ENCODE measurements at places on chromosomes 7 and 10.
A peak's percentile ranks its signal among the peaks of the same experiment; 100 is the strongest.

- DNase-seq: no peak
Observed at GRCh38 chr7:42687211-42688055, 224.4 kb downstream of the C7orf25 start.

DNA sequence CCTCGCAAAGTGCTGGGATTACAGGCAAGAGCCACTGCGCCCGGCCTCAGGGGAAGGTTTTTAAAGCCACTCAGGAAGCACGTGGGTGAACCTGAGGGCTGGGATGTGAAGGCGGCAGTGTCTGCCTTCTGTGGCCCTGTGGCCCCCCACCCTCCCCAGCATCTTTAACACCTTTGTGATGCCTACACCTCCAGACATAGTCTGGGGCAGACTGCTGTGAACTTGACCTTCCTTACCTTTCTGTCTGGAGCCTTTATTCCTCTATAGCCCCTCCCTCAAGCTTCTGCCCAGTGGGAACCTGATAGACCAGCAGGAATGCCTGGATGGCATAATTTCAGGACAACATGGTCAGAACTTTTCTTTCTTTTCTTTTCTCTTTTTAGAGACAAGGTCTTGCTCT, 550.2 kb downstream of the GALNT17 start:
- DNase-seq: no peak

DNA sequence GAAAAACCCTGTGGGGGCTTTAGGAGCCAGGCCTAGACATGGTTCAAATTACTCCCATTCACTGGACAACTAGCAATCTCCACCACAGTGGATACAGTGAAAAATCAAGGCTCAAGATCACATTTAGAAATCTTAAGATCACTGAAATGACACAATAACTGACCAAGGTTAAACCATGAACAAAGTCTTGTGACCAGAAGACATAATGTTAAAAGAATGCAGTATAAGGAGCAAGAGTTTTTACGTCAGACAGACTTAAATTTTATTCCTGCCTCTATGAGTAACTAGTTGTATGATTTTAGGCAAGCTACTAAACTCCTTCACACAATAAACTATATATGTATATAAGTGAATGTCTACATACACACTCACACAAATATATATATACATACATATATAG, 68.5 kb downstream of the MICU1 start:
- no peak for DNase-seq

GRCh38 chr7:45224832-45225231, 67.2 kb downstream of the RAMP3 start:
- no peak for DNase-seq

- no peak for DNase-seq
Observed at GRCh38 chr10:55330486-55330885, 529.5 kb upstream of the PCDH15 start.

- no peak for DNase-seq
Observed at GRCh38 chr10:110615057-110615747, 28.9 kb upstream of the RBM20 start.

GRCh38 chr7:38481401-38481800, 149.8 kb downstream of the AMPH start:
- DNase-seq: peak; percentile 74

GRCh38 chr10:124943301-124944092, 1.6 kb downstream of the ZRANB1 start:
- no peak for DNase-seq

- peak; percentile 65 for DNase-seq
Observed at GRCh38 chr7:28298870-28299518, 113.3 kb upstream of the CREB5 start.

DNA sequence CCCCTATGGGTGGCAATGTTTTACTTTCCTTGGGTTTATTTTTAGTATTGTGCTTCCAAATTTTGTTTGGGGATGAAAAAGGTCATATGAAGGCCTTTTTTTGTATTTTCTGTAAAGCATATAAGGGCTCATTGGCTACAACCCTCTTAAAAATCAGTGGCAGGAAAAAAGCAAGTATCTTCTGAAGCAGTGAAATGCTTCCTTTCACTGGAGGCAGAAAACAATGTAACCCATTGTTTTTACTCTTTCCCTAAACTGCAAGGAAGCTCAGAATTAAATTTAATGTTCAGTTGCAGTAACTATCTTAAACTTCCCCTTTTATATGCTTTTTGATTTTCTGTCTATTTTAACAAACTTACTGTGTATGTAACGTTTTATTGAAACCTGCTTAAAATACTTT, 148.7 kb upstream of the LYZL1 start:
- no peak for DNase-seq

- DNase-seq: no peak
Observed at GRCh38 chr10:31836569-31837406, 91.8 kb downstream of the ARHGAP12 start.

DNA sequence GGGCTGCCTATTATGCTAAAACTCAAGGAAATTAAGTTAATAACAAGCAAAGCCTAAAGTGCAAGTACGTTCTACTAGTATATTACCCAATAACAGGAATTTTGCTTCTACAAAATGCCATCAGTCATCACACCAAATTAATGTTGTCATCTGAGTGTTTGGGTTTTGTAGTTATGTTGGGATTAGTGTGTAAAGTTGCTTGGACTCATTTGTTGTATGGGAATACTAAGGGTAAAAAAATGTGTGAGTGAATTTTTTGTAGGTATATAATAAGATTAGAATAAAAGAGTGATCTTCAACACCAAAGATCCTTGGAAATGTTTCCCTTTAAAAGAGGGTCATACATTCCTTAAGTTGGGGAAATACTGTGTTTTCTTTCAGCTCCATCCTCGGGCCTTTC, 38.6 kb downstream of the NRP1 start:
- no peak for DNase-seq

DNA sequence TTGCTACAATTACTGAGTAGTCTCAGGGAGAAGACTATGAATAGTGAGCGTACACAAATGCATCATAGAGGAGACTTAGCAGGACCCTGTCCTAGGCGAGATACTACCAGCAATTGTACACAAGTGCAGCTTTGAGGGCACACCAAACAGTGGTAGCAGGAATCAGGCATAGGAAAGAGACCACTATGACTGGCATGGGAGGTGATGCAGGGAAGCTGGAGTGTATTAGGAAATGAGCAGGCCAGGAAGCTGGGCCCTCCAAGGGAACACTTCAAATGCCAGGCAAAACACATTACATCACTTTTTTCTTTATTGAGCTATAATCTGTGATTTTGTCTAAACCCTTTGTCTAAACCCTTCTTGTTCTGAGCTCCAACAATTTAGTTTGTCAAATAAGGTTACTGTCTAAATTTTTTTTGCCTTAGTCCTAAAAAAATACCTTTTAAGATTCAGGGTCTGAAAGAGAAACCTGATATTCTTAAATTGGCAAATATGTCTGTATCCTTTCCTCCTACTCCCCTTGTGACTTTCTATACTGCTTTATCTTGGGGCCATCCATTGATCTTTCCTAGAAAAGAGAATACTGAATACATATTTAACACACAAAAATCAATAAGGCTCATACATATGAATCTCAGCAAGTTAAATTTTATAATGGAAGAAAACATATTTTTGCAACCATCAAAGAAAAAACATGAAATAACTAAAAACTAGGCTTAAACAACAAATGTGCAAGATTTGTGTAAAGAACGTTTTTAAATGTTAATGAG, 193.8 kb upstream of the PHYHIPL start:
- DNase-seq: no peak

DNA sequence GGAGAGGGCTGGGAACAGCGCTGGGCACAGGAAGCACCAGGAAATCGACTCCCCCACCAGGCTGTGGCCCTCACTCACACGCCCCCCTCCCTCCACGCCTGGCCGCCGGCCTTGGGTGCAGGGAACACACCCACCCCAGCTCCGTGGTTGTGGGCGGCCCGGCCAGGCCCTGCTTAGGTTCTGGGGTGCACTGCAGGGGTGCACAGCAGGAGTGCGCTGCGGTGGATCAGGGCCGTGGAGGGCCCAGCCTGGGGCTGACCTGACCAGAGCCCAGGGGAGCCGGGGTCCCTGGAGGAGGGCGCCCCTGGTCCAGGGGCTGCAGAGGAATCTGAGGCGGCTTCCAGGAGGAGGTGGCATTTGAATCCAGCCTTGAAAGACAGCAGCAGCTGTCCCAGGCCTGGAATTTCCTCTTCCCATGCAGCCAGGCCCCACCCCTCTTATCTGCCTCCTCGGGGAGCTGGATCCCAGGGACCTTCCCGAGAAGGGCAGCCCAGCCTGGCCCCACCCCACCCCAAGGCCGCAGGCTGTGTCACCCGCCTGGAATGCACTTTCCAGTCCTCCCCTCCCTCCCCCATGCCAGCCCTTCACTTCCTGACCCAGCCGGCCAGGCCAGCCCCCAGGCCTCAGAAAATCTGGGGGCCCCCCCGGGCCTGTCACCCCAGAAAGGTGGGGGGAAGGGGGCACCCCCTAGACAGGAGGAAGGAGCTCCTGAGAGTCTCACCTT, 18.4 kb upstream of the PDGFA start:
- DNase-seq: no peak

DNA sequence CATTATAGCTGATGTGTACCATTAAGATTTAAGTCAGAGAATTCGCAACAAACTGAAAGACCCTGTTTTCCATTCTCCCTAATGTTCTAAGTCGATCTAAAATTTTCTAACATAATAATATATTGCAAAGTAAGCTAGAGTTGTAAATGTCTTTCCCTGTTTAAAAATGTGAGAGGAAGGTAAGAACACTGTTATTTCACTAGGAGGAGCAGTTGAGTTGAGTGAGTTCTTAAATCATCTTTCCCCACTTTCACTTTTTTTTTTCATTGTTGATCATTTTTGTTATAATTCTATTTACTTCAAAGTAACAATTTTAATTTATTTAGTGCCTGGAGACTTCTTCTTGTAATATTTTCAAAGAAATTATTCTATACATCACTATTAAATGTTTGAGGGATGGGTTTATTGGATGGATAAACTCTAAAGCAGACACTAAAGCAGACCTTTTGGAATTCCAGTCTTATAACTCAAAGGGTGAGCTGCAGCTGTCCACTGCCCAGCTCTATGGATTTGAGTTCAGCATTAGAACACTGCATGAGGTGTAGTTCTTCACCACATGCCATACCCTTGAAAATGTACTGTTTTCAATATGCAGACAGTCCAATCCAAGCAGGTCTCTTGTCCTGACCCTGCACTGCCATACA, 181.3 kb upstream of the FZD1 start:
- peak; percentile 3 for DNase-seq

DNA sequence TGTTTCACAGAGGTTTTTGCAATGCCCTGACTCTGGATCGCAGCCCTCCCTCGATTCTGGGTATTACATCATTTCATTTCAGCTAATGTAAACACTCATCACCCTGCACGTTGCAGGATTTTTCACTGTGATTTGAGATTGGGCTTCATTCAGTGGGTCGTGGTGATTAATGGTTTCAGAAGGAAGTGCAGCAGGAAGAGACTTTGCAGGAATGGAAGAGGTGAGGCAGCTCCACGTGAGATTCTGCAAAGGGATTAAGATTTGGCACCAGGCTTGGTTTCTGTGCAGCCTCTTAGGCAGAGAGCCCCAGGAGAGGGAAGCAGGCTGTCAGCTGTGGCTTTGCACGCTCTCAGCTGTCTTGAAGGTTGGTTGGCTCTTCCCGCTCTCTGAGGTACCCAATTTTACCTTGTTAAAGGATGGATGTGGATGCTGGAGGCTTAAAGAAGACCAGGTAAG, 95.2 kb downstream of the PLCE1 start:
- no peak for DNase-seq
